ENCODE measurements at places on chromosomes 7 and 10.

DNA sequence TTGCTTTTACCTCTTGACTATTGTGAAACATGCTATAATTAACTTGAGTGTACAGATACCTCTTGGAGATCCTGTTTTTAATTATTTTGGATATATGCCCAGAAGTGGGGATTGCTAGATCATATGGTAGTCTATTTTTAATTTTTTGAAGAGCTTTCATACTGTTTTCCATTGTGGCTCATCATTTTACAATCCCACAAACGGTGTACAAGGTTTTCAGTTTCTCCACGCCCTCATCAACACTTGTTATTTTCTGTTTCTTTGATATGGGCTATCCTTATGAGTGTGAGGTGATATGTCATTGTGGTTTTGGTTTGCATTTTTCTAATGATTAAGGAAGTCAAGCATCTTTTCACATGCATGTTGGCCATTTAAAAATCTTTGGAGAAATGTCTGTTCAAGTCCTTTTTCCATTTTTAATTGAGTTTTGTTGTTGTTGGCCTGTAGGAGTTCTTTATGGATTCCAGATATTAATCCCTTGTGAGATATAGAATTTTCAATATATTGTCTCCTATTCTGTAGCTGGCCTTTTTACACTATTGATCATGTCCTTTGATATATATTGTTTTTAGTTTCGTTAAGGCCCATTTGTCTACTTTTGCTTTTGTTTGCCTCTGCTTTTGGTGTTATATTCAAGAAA lies 7.5 kb downstream of the AGK start:
- no peak for DNase-seq

GRCh38 chr7:80821771-80822319 lies 97.0 kb downstream of the SEMA3C start:
- DNase-seq, result no peak

GRCh38 chr10:102619281-102619981 lies 24.8 kb upstream of the TRIM8 start:
- DNase-seq, result no peak

DNA sequence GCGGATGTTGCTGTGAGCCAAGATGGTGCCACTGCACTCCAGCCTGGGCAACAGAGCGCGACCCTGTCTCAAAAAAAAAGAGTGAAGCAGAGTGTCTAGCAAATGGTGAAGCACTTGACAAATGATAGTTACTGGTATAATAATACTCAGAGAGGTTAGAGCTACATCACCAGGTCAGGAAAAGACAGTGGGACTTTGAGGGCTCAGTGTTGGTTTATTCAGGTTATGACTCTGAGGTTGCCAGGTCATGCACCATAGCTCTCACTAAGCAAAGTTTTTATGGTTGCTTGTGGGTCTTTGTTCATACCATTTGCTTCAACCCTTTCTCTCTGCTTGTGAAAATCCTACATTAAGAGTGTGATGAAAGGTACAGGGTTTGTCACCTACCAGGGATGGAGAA lies 13.6 kb downstream of the MRPS33 start:
- no peak for DNase-seq

GRCh38 chr7:92058040-92058439 lies 76.2 kb downstream of the CYP51A1 start:
- DNase-seq, result no peak

DNA sequence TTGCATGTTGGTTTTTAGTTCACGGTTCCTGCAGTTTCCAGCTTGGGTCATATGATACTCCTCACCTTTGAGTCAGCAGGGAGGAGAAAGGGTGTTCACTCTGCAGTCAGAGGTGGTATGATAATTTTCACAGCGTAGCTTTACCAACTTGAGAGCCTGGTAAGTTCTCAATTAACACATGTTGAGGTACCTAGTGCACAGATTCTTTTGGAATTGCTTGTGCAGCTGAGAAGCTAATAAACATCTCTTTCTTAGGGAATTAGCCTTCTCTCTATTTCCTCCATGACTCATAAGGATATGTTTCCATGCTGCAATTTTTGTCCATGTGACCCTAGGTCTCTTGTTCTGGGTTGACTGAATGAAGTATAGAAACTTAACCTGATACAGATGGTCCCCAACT lies 166.6 kb downstream of the KIF20B start:
- no peak for DNase-seq

DNA sequence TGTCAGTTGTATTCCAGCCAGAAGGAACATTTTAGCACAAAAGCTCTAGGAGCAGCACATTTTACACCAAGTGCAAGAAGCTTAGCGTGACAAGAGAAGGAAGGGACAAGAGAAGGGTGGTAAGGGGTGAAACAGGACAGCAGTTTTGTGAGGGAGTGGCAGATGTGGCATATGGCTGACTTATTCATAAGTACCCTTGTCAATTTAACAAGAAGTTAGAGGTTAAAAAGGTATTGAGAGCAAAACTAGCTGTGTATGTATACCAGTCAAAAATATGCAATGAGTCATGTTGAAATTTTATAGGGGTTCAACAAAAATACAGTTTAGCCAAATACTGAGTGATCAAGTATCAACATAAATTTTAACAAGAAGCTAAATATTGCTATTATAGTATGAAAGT lies 561.5 kb upstream of the POT1 start:
- no peak for DNase-seq

- DNase-seq, result no peak
Observed at GRCh38 chr10:117248750-117249465, 8.0 kb downstream of the SLC18A2 start.

- DNase-seq, result no peak
Observed at GRCh38 chr10:78366663-78367411, 333.2 kb downstream of the RPS24 start.

DNA sequence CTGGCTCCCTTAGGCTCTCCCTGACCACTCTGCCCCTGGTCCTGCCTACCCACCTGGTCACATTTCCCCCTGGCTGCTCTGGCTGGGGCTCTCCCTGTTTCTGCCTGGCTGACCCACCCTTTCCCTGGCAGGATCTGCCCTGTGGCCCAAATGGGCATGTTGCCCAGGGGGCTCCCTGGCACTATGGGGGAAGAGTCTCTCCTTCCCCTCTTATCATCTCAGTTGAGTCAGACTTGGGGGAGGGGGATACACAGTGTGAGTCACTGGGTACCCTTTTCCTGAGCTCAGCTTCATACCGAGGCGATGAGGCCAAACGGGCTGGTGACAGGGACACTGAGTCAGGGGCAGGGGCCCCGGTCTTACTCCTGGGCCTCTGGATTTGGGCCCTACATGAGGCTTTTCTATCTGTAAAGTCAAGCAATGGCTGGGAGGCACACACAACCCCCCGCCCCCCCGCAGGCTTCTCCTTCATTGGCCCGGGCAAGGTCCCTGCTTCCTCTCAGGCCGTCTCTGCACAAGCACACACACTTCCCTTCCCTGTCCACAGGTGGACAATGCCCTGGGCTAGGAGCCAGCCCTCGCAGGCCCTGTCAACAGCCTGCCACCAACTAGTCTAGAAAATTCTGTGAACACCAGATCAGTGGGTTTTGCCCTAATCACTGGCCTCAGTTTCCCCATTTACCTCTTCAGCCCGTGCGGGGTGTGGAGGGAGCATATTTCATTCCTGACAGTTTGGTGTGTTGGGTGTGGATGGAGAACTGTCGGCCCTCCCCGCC lies 627 bp upstream of the FLNC start:
- DNase-seq, result peak; percentile 42

- DNase-seq, result no peak
Observed at GRCh38 chr10:6260843-6261242, 58.1 kb downstream of the PFKFB3 start.

DNA sequence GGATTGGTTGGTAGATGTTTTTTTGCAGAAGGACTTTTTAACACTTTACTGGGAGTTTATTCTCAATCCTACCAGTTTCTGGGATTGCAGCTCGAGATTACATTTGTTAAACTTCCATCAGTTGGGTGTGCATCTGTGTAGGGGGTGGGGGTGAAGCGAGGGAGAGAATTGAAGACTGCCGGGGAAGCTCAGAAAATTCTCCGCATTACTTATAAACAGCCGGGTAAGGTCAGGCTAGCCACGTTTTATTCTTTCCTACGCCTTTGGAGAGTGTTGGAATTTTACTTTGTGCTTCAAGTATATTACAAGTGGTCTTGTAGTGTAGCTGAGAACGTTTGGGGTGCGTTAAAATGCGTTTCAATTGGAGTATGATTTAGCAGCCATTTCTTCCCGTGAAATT lies 1.1 kb downstream of the PALS2 start:
- no peak for DNase-seq

DNA sequence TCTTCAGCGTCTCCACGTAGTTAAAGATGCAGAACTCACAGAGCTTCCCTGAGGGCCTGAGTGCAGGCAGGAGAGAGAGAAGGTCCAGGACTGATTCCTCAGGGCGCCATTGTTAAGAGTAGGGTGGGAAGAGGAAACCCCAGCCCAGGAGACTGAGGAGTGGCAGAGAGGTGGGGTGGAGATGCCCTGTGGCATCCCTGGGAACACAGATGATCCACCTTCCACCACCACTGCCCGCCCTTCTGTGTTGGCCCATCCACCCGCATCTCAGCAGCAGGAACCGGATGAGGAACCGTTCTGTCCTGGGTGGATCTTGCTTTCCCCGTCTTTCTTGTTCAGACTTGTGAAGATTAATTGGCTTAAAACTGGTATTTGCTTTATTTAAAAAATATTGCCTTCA lies 48.3 kb downstream of the PFKP start:
- no peak for DNase-seq

DNA sequence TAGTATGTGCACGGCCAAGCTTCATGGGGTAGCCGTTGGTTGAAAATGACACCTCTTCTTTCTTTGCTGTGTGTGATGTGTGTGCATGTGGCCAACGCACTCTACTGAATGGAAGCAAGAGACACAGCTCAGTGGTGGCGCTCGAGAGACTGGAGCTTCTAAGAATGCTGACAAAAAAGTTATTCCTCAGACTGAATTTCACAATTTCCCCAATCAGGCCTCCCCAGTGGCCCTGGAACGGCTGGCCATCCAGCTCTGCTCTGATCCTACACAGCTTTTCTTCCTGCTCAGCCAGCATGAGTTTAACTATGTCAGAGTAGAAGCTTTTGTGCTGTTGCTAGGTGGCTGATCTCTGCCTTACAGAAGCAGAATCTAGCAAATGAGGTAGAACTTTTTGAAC lies 186.7 kb upstream of the PLXDC2 start:
- DNase-seq, result peak; percentile 81

DNA sequence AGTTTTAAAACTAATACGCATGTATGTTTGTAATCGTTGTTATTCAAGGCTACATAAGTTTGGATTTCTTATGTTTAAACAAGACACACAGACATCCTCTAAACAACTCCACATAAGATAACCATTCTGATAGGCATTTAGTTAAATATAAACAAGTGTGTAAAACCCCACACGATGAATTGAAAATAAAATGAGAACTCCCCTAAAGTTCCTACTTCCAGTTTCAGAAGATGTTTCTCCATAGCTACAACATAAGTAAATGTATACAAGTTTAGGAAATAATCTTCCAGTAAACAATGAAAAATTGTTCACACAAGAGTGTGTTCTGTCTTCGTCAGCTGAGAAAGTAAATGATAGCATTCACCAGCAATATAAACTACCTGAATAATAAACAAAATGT lies 246.8 kb downstream of the RNLS start:
- DNase-seq, result no peak

DNA sequence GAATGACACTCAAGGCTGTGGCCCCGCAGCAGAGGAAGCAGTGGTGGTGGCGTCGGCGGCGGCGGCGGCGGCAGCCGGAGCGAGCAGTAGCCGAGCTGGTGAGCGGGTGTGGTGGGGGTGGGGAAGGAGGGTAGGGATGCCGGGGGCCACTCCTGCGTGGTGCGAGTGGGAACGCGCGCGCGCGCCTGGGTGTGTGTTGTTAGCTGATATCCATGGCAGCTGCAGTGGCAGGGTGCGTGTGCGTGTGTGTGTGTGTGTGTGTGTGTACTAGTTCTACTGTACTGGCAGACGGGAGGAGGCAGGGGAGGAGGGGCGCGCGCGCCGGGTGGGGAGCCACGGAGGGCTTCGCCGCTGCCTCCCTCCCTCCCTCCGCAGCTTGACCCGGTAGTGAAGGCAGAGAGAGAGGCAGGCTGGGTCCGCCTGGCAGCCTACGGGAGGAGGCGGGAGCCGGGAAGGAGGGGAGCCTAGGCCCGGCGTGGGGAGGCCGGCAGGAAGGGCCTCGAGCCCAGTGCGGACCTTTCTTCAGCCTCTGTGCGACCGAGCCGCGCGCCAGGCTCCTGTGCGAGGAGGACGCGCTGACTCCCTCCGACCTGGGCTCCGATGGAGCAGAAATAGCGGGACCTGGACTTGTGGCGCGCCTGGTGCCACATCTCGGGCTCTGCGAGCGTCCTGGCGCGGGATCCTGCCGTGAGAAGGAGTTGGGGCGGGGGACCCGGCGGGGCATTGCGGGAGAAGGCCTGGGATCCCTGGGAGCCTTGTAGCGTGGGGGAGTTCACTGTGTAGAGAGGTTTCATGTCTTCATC lies at the start of gene MAGI2:
TSS of gene MAGI2 (minus strand) at position 110 of the 803 bp plus-strand sequence. CDS start 347 bp downstream, outside the sequence.
- DNase-seq, result peak; percentile 85
